GM23248 (cell line): ENCODE measurements at places on chromosomes 12 and 14. TPM values are rescaled to one million over a fixed set of nuclear protein-coding genes. Genes with fewer than 3 reads are reported as not detected.

DNA sequence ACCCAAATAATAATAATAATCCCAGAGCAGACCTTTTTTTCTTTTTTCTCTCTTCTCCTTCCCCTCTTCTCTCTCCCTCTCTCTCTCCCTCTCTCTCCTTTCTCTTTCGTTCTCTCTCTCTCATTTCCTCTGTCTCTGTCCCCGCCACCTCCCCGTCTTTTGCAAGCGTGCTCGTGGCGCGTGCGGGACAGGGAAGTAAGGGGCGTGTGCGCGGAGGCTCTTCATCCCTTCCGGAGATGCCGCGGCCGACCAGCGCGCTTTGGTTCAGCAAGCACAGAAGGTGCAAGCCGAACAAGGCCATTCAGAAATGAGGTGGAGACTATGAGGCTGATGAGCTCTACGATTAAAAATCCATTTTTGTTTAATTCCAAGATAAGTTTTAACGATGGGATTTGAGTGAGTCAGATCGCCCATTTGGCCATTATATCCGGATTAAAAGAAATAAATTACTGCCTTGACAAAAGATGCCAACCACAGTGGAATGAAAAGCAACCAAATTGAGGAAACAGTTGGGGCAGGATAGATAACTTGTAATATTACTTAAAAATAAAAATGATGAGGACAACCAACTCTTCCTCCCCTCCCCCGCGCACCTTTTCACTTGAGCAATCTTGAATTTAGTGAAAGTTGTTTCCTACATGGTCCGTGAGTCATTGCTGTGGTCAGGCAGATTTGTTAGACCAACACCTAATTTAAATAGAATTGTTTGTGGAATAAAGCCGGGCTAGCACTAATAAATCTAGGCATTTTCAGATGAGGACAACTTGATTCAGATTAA is 1.2 kb upstream of the AMIGO2 start:
- peaks cover 58% of the 10 kb centered on the region for H3K4me1 ChIP-seq
- peak; percentile 77 for DNase-seq
- H3K4me3 ChIP-seq = peak overlapping the region; percentile 84
- H3K27me3 ChIP-seq = no peaks in the 10 kb centered on the region
- H3K36me3 ChIP-seq = no peaks in the 10 kb centered on the region
- H3K27ac ChIP-seq = peak overlapping the region; percentile 74

DNA sequence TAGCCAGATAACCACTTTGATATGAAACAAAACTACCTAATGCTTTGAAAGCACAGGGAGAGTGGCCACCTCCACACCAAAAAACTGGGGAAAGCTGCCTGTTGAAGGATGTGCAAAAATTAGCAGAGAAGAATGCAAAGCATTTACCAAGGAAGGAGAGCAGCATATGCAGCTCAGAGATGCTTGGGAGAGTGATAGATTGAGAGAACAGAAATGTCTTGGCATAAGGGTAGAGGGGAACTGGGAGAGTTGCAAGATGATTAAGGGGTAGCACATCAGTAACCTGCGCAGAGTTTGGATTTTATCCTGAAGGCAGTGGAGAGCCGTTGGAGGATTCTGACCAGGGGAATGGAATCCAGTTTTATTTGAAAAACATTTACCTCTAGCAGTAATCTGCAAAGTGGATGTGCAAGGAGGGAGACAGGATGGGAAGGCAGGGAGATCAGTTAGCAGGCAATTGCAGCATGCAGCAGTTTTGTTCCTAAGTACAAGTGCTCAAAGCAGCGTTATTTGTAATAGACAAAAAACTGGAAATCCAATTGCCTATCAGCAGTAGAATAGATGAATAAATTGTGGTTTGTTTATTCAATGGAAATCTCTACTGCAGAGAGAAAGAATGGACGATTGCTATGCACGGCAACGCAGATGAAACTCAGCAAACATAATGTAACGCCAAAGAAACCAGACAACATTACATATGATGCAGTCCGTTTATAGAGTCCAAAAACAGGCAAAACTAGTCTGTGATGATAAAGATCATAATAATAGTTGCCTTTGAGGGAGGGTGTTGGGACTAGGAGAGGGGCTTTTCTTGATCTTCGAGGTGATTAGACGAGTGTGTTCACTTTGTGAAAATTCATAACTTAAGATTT is 81.5 kb downstream of the BHLHE41 start:
- peak overlapping the region; percentile 2; the same call in 1 of the 2 replicates for H3K27ac ChIP-seq
- DNase-seq = no peak
- no peaks in the 10 kb centered on the region for H3K27me3 ChIP-seq
- H3K4me3 ChIP-seq = no peak overlapping the region

GRCh38 chr12:121505513-121505912 is 75.3 kb downstream of the KDM2B start:
- H3K36me3 ChIP-seq = no peaks in the 10 kb centered on the region
- no peaks in the 10 kb centered on the region for H3K27me3 ChIP-seq
- no peaks in the 10 kb centered on the region for H3K4me1 ChIP-seq

DNA sequence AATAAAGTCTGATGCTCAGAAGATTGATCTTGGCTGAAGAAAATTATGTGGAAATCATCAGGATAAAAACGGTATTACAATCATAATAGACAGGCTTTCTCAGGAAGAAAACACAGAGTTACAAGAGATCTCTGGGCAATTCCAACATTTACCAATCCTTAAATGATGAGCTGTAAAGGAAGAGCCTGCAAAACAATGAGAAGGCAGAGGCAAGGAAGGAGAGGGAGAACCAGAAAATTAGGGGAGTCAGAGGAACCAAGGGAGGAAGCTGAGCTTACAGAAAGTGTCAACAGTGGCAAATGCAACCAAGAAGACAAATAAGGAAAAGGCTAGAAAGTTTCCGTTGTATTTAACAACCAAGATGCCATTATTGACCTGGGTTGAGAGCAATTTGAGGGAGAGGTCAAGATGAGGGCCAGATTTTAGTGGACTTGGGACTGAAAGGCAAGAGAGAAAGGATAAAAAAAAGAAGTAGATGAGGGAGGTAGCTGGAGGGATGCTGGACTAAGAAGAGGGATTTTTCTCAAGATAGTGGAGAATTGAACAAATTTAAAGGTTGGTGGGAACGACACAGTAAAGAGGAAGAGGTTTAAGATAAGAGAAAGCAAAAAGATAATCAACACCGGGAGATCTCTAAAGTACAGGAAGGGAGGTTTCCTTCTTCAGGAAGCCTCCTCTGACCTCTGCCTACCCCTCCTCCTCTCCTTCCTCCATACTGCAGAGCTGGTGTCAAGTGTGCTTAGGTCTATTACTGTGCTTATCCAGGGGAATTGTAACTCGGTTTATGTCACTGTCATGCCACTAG is 116.9 kb downstream of the DUSP6 start:
- H3K4me1 ChIP-seq = peaks cover 44% of the 10 kb centered on the region
- peak overlapping the region; percentile 19; the same call in 1 of the 2 replicates for H3K27ac ChIP-seq
- DNase-seq = no peak
- H3K36me3 ChIP-seq = no peaks in the 10 kb centered on the region
- H3K27me3 ChIP-seq = no peaks in the 10 kb centered on the region
- no peak overlapping the region for H3K4me3 ChIP-seq

DNA sequence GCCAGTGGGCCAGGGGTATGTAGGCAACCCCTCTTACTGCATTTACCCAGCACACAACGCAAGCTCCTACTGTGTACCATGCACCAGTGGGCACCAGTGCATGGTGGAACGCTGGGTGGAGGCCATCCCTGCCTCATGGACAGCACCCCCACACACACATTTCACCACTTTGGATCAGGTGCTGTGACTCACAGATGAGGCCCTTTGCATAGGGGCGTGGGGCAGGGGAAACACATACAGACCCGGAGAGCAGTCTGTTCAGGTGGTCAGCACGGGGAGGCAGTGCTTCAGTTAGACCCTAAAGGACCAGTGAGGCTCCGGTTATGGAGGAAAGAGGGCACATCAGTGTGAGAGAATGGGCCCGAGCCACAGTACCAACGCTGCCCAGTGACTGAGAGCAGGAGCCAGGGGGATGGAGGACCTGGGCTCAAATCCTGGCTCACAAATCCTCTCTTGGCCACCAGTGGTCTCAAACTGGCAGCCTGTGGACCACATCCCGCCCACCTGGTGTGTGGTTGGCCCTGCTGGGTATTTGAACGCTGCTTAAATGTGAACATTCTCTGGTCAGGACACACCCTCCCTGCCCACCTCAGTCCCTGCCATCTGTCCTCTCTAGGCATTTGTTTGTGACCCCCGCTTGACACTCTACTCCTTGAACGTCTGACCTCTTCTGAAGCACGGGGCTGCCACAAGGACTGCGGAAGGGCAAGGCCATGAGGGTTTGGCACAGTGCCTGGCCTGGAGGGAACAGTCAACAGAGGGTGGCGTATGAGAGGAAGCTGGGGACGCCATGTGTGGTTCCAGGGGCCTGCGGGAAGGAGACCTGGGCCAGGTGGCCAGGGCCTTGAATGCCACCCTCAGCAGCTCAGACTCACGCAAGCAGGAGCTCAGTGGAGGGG is 46.7 kb downstream of the FAM222A start:
- no peak for DNase-seq
- H3K4me3 ChIP-seq = no peak overlapping the region
- H3K27me3 ChIP-seq = no peaks in the 10 kb centered on the region
- no peak overlapping the region for H3K27ac ChIP-seq
- H3K4me1 ChIP-seq = no peaks in the 10 kb centered on the region

- H3K36me3 ChIP-seq = peaks cover 6% of the 10 kb centered on the region; the same call in 1 of the 2 replicates
- DNase-seq = peak; percentile 98
- peak overlapping the region; percentile 91 for H3K27ac ChIP-seq
- peak overlapping the region; percentile 34 for H3K4me3 ChIP-seq
- peaks cover 41% of the 10 kb centered on the region for H3K4me1 ChIP-seq
These were observed 55.6 kb downstream of the CLIP1 start for GRCh38 chr12:122366685-122367475.

Gene TMTC1
- total RNA-seq = 20.5 and 25.3 TPM in 2 replicates

GRCh38 chr14:22848351-22849164 is 12.2 kb downstream of the MMP14 start:
- H3K4me1 ChIP-seq = peaks cover 67% of the 10 kb centered on the region
- H3K36me3 ChIP-seq = peaks cover 27% of the 10 kb centered on the region
- no peaks in the 10 kb centered on the region for H3K27me3 ChIP-seq
- DNase-seq = peak; percentile 88
- peak overlapping the region; percentile 100 for H3K27ac ChIP-seq

Gene CELA1
- total RNA-seq = not detected in 2 replicates

DNA sequence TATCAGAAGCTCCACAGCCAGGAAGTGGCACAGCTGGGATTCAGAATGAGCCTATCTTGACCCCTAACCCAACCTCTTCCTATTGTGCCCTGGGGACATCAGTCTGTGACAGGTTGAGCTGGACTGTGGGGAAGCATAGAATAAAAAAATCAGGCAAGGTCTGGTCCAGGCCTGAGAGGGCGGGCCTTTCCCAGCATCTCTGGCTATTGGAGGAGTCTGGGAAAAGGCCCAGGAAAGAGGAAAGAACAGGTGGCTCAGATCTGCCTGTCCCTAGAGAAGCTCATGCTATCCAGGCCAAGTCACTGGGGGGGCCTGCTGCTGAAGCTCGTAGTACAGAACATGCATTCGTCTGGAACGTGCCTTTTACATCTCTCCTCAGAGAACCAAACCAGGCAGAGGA is 100.5 kb downstream of the PPM1H start:
- no peaks in the 10 kb centered on the region for H3K36me3 ChIP-seq
- no peak for DNase-seq
- no peak overlapping the region for H3K27ac ChIP-seq
- no peaks in the 10 kb centered on the region for H3K27me3 ChIP-seq

Gene RNU4-1
- total RNA-seq = not detected in 2 replicates

DNA sequence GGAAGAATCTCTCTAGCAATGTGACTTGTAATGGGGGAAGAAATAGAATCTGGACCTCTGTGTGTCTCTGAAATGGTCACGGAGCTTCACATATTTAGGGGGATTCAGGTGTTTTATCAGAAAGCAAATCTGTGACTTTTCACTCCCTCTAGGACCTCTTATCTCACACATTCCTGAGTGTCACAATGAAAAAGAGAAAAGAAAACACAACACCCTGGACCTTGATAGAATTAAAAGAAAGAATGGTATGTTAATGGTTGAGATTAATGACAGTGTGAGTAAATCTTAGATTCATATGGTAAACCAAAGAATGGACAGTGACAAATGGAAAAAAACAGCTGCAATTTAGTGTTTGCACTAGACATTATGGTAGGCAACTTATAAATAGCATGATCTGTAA is 68.5 kb downstream of the PKP2 start:
- H3K27ac ChIP-seq = no peak overlapping the region
- no peak for DNase-seq
- H3K36me3 ChIP-seq = no peaks in the 10 kb centered on the region
- no peaks in the 10 kb centered on the region for H3K27me3 ChIP-seq

GRCh38 chr14:42513837-42514236 is 907.2 kb downstream of the LRFN5 start:
- no peak for DNase-seq
- H3K27ac ChIP-seq = no peak overlapping the region
- H3K4me1 ChIP-seq = no peaks in the 10 kb centered on the region
- H3K36me3 ChIP-seq = no peaks in the 10 kb centered on the region
- no peak overlapping the region for H3K4me3 ChIP-seq

Gene PCED1B
- total RNA-seq = 2.9 and 3.5 TPM in 2 replicates

Gene PSME2
- 38.3 and 41.4 TPM in 2 replicates for total RNA-seq

DNA sequence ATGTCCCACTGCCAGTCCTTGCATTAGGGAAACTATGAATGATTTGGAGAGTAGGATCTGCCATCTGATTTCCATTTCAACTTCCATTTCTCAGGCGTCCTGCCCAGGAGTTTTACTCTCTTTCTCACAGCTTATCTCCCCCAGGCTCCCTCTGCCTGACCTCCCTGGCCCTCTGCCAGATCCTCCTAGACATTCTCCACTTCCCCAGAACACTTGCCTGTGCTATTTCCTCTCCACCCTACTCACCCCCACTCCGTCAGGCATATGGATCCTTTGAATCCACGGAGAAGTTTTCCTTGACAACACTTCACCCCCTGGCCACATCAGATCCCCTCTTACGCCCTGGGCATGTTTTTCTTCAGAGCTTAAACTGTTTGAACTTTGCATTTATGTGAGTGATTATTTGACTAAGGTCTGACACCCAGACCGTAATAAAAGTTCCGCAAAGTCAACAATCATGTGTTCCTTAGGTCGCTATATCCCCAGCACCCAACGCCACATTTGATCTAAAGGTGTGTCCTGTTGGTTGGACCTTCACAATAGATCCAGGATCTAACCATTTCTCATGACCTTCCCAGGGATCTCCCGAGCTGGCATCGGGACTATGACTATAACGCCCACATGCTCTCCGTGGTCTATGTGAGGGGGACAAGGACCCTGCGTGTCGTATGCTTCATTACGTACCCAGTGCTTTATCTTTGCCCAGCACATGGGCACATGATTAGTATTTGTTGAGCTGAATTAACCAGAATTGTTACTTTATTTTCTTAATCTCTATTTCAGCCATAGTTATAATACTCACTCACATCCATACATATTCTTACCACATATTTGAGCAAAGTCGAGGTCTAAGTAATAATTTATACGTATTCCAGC is 255.8 kb upstream of the FOXN3 start:
- H3K4me3 ChIP-seq = no peak overlapping the region
- DNase-seq = no peak
- no peak overlapping the region for H3K27ac ChIP-seq
- H3K4me1 ChIP-seq = peaks cover 6% of the 10 kb centered on the region; the same call in 1 of the 2 replicates

- DNase-seq = no peak
- H3K4me3 ChIP-seq = no peak overlapping the region
- no peaks in the 10 kb centered on the region for H3K27me3 ChIP-seq
- H3K27ac ChIP-seq = no peak overlapping the region
- H3K4me1 ChIP-seq = no peaks in the 10 kb centered on the region
These were observed 372.8 kb downstream of the NELL2 start for GRCh38 chr12:44503329-44503728.

GRCh38 chr14:54169254-54169924 is 212.8 kb upstream of the BMP4 start:
- peaks cover 10% of the 10 kb centered on the region for H3K27me3 ChIP-seq
- no peak overlapping the region for H3K27ac ChIP-seq
- peaks cover 12% of the 10 kb centered on the region; the same call in 1 of the 2 replicates for H3K4me1 ChIP-seq
- H3K36me3 ChIP-seq = no peaks in the 10 kb centered on the region
- H3K4me3 ChIP-seq = no peak overlapping the region

- H3K27ac ChIP-seq = no peak overlapping the region
- no peaks in the 10 kb centered on the region for H3K36me3 ChIP-seq
- DNase-seq = no peak
- peaks cover 53% of the 10 kb centered on the region for H3K27me3 ChIP-seq
These were observed 30.6 kb upstream of the TMX1 start for GRCh38 chr14:51209457-51209856.
